ENCODE measurements at places on chromosomes 12 and 14.

- no peak for DNase-seq
Measured at GRCh38 chr14:35335388-35336092, 43.4 kb downstream of the PSMA6 start.

- no peak for DNase-seq
Measured at GRCh38 chr12:75735853-75736252, 224.4 kb upstream of the KRR1 start.

DNA sequence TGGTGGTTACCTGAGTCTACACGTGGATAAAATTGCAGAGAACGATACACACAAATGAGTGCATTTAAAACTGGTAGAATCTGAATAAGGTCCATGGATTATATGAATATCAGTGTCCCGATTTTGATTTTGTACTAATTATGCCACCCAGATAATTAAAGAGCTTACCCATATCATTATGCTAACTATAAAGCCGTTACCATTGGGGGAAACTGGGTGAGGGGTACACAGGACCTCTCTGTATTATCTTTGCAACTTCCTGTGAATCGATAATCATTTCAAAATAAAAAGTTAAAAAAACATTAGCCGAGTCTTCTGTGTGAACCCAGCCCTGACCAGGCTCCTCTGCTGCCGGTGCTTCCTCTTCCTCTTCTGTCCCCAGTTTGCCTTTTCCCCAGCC is 107.1 kb downstream of the SMOC1 start:
- DNase-seq, result no peak

DNA sequence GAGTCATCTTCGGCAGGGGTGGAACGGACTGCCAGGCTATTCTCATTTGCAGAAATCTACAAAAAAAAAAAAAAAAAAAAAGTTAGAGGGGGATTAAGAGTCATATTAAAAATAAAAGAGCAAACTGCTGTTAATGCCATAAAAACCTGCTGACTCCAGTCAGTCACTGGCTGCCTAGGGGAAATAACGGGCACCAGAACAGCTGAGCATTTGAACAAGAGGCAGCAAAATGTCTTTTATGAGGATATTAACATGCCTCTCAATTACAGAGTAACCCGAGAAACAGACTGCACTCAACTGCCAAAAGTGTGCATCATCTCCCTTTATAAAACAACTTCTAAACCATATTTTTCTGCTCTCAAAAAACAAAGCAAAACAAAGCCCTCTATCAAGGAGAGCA is 28.7 kb upstream of the CERS5 start:
- DNase-seq, result no peak

DNA sequence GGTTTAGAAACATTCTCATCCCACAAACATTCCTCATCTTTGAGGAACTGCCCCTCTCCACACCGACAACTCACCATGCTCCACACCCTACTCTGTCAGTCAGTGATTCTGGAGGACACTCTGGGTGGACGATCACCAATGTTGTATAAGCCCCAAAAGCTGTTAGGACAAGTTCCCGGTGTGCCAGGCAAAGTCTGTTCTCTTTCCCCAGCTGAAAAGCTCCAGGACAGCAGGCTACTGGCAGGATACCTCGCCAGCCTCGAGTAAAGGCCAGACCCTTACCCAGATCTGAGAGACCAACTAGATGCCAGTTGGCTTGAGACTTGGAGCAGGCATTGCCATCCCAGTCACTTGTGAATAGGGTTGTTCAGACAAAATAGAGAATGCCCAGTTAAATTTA is 12.0 kb downstream of the KRT5 start:
- DNase-seq, result no peak

- DNase-seq, result no peak
Measured at GRCh38 chr12:94725375-94726168, 75.2 kb upstream of the TMCC3 start.

DNA sequence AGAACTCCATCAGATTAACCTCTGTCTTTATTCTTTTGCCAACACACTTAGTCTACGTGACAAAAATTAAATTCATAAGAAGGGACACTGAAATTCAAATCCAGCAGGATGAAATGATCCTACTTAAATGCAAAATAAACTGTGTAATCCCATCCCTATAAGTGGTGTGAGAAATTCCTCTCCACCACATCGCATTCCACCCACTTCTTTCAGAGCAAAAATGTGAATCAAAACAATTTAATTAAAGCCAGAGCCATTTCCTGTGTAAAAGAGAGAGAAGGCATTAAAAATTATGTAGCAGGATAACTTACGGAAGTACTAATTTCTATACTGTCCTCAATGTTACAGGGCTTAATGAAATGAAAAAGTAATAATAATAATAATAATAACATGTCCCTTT is 844.3 kb downstream of the GALC start:
- no peak for DNase-seq

GRCh38 chr12:32025906-32026305 is 66.7 kb downstream of the RESF1 start:
- DNase-seq, result peak; percentile 85

DNA sequence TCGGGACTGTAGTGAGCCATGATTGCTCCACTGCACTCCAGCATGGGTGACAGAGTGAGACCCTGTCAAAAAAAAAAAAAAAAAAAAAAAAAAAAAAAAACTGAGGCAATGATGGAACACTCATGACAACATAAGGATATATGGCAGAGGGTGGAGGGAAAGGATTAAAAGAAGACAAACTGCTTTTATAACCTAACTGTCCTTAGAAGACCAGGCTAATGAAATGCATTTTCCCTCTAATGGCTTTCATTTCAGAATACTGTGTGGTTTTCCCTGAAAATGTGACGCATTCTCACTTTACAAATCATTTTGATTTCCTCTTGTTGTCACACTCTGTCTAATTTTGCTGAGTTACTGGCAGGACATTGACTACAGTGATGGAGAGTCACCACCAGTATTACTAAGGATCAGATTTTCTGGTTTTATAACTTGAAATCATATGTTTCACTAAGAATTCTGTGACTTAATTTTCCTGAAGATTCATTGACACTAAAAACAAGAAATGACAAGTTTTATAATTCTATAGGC is 137.6 kb upstream of the SSTR1 start:
- no peak for DNase-seq

DNA sequence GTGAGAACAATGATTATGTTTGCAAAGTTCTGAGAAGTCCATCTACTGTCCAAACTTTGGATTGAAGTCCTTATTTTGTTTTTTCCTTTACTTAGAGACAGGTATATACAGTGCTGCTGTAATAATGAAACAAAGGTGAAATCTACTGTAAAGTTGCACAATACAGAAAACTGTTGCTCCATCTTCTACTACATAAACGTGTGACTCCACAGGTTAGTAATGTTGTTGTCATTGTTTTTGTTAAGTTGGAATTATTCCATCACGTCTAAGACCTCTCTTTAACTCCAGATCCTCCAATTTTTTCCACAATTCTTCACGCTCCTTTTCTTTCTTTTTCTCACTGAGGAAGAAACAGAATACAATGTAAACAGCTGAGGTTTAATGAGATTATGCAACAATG is 57.0 kb upstream of the GPHB5 start:
- DNase-seq, result no peak

- no peak for DNase-seq
Measured at GRCh38 chr14:96245710-96246538, 10.1 kb upstream of the BDKRB1 start.

DNA sequence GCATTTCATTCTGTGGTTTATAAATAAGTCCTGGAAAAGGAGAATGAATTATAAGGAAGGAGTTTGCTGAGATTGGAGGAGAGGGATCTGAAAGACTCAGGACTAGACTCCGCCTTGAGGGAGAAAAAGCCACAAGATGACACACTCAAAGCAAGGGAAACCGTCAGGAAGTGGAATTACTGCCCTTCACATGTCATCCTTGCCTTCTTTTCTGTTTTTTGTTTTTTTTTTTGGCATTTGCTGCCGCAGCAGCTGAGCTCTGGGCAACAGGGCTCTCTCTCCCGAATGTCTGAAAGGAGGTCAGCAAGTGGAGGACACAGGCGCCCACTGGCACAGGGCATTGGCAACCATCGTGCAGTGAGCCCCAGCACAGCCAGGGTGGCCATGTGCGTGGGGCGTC is 344.9 kb downstream of the DPF3 start:
- no peak for DNase-seq

GRCh38 chr12:14264778-14265177 is 100.7 kb upstream of the ATF7IP start:
- DNase-seq, result no peak

GRCh38 chr12:108800591-108800990 is 56.8 kb downstream of the SSH1 start:
- DNase-seq, result no peak

GRCh38 chr14:35167496-35167895 is 45.1 kb downstream of the PRORP start:
- no peak for DNase-seq

DNA sequence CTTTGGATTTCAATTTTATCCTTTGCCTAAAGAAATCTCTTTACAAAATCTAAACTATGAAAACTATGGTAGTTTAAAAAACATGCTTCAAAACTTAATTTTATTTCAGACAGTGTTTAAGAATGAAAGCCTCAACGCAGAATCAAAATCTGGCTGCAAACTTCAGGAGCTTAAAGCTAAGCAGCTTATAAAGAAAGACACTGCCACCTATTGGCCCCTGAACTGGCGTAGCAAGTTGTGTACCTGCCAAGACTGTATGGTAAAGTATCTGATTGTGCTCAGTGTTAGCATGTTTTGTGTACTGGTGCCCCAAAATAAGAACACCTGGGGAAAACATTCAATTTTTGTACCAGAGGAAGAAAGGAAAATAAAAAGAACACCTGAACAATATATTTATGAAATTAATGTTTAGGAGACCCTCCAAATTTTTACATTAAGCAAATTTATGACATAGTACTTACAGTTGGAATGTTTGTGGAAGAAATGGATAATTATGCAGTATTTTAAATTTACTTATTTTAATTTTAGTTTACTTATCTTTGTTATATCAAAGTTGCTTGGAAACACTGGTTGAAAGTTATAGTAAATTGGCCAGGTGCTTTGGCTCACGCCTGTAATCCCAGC is 12.2 kb downstream of the UBR7 start:
- peak; percentile 67 for DNase-seq

GRCh38 chr12:55972042-55972441 is 1.8 kb upstream of the RAB5B start:
- no peak for DNase-seq

- DNase-seq, result no peak
Measured at GRCh38 chr14:101177301-101177971, 273.9 kb upstream of the RTL1 start.

DNA sequence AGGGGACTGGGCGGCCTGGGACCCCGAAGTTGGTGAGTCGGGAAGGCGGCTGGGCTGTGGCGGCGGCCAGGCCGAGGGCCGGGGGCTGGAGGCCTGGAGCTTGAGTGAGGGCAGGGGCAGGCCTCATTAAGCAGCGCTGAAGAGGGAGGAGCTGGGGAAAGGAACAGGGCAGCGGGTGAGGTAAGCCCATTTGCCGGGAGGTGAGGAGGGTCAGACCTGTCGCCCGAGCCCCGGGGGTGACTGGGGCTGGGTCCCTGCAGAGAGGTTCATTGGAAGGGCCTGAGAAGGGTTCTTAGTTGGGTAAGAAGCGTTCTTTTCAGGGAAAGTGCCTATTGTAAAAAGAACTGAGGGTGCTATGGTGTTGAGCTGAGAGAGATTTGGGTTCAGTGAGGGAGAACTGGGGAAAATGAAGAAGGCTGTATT is 441 bp downstream of the RAB5B start:
- DNase-seq, result peak; percentile 52

DNA sequence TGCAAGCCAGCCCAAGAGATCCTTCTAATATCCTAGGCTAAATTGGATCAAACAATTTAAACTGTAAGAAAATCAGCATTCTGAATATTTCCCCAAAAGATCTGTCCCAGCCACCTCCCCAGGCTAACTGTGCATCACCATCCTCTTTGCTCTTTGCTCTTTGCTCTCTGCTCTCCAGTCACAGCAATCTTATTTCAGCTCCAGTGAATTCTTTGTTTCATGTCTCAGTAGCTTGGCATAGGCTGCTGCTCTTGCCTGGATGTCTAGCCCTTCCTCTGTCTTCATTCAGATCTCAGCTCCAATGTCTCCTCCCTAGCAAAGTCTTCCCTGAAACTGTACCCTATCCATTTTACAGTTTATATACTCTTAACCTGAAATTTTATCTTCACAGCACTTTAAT is 399.8 kb upstream of the USP15 start:
- no peak for DNase-seq

DNA sequence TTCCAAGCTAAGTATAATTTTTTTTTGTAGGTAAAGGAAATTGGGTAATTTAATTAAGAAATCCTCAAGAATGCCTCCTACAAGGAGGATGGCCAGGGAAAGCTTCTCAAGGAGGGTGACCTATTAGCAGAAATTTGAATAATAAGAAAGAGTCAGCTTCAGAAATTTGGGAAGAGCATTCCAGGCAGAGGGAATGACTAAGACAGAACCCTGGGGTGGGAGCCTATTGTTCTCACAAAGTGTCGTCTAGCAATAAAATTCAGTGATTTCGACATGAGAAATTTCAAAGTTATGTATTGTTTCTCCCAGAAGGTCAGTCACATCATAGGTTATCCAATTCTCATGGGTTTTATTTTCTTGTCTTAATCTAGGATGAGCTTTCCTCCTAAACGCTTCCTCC is 1168.4 kb downstream of the AACS start:
- no peak for DNase-seq

DNA sequence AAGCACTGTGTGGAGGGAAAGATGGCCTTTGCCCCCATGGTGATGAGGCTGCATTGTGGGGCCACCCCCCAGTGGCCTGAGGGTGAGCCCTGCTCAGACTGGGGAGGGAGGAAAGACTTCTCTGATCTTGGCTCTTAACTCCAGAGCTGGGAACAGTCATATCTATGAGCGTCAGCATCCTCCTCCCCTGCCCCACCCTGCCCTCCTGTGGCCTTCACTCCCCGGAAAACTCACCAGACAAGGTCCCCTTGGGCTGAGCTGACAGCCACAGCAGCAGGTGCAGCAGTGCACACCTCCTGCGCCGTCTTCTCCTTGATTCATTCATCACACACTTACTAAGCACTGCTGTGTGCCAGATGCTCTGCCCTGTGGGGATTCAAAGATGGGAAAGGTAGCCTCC is 98.8 kb downstream of the B4GALNT3 start:
- DNase-seq, result no peak

- DNase-seq, result peak; percentile 42
Measured at GRCh38 chr12:92096346-92097136, 49.1 kb downstream of the BTG1 start.

GRCh38 chr12:105204916-105205315 is 31.1 kb downstream of the APPL2 start:
- peak; percentile 49 for DNase-seq

GRCh38 chr12:125734137-125734536 is 668.9 kb downstream of the AACS start:
- DNase-seq, result no peak

- no peak for DNase-seq
Measured at GRCh38 chr12:27595231-27595642, 71.2 kb downstream of the PPFIBP1 start.

DNA sequence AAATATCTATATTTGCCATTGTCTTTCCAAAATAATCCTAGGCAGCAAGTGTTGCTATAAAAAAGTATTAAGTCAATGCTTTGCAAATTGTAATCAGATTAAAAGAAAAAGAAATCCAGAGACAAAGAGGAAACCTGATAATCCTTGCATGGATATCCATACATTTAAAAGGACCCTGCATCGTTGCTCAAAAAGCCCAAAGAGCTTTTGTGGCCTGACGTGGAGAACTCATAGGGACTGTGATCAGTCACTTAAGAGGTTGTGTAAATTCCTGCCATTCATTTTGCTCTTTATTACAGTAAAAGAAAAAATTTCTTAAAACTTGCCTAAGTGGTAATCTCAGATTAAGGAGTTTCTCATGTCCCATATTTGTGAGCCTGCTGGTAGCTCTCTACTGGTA is 392.6 kb downstream of the C12orf75 start:
- DNase-seq, result no peak

- DNase-seq, result no peak
Measured at GRCh38 chr12:83018088-83018487, 331.4 kb downstream of the TMTC2 start.

GRCh38 chr12:68303850-68304249 is 28.3 kb downstream of the MDM1 start:
- no peak for DNase-seq
